Left ventricle myocardium inferior (tissue), 1 donor: ENCODE measurements at places on chromosomes 5 and 9. TPM values are rescaled to one million over a fixed set of nuclear protein-coding genes. Genes with fewer than 3 reads are reported as not detected.

Gene FAM221B
- total RNA-seq, result not detected

Gene FOXD4L4
- not detected for total RNA-seq

- no peaks in the 10 kb centered on the region for H3K36me3 ChIP-seq
- no peaks in the 10 kb centered on the region for H3K27me3 ChIP-seq
- H3K4me1 ChIP-seq, result peaks cover 60% of the 10 kb centered on the region
These were observed 31.1 kb downstream of the UBE2D2 start for GRCh38 chr5:139592289-139592688.

Gene FBXO4
- 4.3 TPM for total RNA-seq

- no peak overlapping the region for H3K27ac ChIP-seq
- H3K27me3 ChIP-seq, result peaks cover 3% of the 10 kb centered on the region
- H3K4me3 ChIP-seq, result no peak overlapping the region
- DNase-seq, result no peak
- H3K36me3 ChIP-seq, result no peaks in the 10 kb centered on the region
These were observed 186.8 kb downstream of the ACTL7B start for GRCh38 chr9:108668938-108669335.

DNA sequence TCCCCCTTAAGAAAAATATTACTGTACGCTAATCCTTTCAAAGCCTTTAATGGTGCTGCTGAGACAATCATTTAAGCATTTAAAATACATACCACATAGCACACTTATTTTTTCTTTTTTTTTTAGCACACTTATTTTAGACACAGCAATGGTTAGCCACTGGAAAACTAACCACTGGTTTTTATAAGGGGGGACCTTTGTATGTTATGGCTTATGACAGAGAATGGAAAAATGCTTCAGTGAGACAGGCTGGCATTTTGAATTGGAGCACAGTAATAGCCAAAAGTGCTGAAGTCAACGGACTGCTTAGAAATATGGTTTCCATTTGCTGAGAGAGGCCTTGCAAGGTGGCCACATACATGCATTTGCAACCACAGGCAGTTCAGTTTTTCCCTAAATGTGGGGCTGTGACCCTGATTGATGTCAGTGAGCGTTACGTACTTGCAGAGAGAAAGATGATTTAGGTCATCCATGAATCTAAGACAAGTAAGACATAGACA lies 28.5 kb downstream of the AOPEP start:
- DNase-seq, result no peak
- no peaks in the 10 kb centered on the region for H3K27me3 ChIP-seq
- H3K36me3 ChIP-seq, result peaks cover 7% of the 10 kb centered on the region
- no peak overlapping the region for H3K27ac ChIP-seq
- no peaks in the 10 kb centered on the region for H3K4me1 ChIP-seq

GRCh38 chr5:74631081-74631953 lies 9.2 kb downstream of the ENC1 start:
- peaks cover 44% of the 10 kb centered on the region for H3K36me3 ChIP-seq
- peaks cover 4% of the 10 kb centered on the region for H3K27me3 ChIP-seq
- peak overlapping the region; percentile 16 for H3K27ac ChIP-seq
- H3K4me3 ChIP-seq, result no peak overlapping the region
- peaks cover 55% of the 10 kb centered on the region for H3K4me1 ChIP-seq
- DNase-seq, result no peak

DNA sequence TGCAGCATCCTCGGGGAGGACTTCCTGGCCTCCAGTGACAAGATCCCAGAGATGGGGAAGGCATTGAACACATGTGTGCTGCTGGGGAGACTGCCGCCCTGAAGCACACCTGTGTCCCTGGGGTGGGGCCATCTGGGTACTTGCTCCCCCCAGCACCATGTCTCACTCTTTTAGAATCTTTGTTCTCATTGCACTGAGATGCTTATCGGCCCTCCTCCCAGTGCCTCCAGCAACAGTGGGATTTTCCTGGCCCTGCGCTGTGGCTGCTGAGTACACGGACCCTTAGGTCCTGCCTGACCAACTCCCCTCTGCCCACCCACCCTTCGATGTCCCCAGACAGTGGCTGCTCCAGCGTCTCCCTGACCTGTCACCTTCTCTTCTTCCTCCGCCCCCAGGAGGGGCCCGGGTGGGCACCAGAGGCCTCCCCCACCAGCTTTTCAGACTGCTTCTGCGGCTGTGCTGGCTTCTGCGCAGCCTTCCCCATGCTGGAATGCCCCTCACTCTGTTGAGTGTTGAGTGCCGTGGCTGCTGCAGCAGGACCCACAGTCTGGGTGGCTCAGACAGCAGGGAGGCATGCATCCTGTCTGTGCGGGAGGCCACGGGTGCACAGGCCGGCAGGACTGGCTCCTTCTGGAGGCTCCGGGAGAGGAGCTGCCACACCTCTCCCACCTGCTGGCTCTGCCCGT lies 145.9 kb upstream of the IRX2 start:
- DNase-seq, result no peak
- H3K27ac ChIP-seq, result no peak overlapping the region
- peaks cover 7% of the 10 kb centered on the region for H3K27me3 ChIP-seq
- H3K36me3 ChIP-seq, result no peaks in the 10 kb centered on the region
- no peak overlapping the region for H3K4me3 ChIP-seq

DNA sequence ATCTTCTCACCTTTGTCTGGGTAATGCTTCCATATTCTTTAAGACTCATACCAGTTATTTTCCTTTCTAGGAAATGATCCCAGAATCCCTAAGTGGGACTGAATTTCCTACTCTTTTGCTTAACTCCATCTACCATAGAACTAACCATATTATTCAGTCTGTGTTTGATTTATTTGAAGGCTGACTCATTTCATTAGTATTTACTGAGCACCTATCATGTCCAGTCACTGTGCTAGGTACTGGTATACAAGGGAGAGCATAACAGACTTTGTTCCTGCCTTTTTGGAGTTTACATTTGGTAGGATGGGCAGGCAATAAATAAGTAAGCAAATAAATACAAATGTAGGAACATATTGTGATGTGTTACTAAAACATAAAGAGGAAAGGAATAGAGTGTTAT lies 4.3 kb downstream of the NPR2 start:
- no peak for DNase-seq
- H3K36me3 ChIP-seq, result peaks cover 12% of the 10 kb centered on the region
- H3K27ac ChIP-seq, result no peak overlapping the region
- H3K4me3 ChIP-seq, result no peak overlapping the region

DNA sequence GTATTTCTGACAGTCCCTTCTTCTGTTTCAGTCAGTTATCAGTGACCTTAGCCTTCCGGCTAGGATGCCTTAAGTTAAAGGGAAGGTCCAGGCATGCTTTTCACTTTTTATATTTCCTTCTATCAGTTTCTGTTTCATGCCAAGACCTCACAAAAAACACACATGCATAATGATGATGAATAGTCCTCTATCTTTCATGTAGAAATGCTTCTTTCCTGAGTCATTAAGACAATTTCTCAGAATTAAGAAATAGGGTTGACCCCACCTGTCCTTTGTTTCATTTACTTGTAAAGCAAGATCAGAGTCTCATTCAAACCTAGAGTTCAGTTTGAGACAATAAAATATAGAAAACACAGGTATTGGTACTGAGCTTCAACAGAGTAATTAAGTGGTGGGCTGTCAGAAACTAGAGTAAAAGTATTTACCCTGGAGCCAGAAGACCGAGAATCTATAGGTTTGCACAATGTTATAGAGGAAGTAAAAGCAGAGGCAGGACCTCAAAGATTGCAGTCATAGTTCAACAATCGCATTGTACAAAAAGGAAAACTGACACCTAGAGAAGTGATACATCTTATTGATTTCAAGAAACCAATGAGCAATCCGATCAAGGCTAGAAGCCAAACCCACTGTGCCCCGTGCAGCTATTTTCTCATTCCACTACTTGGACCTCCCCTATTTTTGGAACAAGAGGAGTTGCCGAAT lies 118.7 kb upstream of the PUM3 start:
- no peak overlapping the region for H3K4me3 ChIP-seq
- peaks cover 11% of the 10 kb centered on the region for H3K27me3 ChIP-seq
- no peak for DNase-seq

GRCh38 chr5:54885636-54886035 lies 99.8 kb downstream of the ESM1 start:
- no peak overlapping the region for H3K4me3 ChIP-seq
- H3K4me1 ChIP-seq, result peaks cover 17% of the 10 kb centered on the region
- H3K27ac ChIP-seq, result no peak overlapping the region
- peaks cover 44% of the 10 kb centered on the region for H3K27me3 ChIP-seq
- H3K36me3 ChIP-seq, result no peaks in the 10 kb centered on the region
- DNase-seq, result no peak

DNA sequence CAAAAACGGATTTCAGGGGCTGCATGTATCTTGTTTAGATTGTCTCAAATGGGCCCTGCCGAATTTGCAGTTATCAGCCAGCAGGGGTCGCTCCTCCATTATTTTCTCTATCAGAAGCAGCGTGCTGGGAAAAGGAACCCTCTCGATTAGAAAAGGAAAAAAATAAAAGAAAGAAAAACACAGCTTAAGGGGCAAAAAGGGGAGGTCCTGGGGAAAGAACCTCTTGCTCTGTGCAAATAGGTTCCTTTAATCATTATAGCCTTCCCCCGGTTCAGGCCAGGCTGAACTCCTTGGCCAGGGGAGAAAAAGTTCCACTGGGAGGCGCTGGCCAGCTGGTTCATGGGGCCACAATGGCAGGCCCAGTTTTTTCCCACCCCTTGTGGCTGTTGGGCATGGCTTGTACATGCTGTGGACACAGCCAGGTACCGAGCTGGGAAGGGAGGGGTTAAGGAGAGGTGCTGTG lies 25.0 kb upstream of the CAPSL start:
- H3K36me3 ChIP-seq, result no peaks in the 10 kb centered on the region
- no peak for DNase-seq
- no peak overlapping the region for H3K4me3 ChIP-seq
- no peak overlapping the region for H3K27ac ChIP-seq
- peaks cover 27% of the 10 kb centered on the region for H3K27me3 ChIP-seq

DNA sequence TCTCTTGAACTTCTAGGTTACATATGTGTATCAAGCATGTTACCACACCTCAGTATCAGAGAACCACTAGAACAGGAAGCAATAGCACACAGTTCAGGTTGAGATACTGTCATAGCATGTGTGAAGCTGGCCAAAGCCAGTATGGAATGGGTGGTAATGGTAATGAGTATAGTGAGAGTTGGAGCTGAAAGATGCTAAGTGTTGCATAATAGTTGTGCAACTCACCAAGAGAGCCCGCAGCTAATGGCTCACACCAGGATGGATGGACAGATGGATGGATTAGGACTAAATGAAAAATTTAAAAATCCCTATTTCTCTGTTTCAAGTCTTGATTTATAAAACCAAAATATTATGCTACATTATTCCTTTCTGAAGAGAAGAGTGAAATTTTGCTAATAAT lies 53.4 kb upstream of the KCNN2 start:
- H3K36me3 ChIP-seq, result no peaks in the 10 kb centered on the region
- DNase-seq, result no peak
- H3K4me3 ChIP-seq, result no peak overlapping the region
- no peaks in the 10 kb centered on the region for H3K27me3 ChIP-seq
- H3K27ac ChIP-seq, result no peak overlapping the region

DNA sequence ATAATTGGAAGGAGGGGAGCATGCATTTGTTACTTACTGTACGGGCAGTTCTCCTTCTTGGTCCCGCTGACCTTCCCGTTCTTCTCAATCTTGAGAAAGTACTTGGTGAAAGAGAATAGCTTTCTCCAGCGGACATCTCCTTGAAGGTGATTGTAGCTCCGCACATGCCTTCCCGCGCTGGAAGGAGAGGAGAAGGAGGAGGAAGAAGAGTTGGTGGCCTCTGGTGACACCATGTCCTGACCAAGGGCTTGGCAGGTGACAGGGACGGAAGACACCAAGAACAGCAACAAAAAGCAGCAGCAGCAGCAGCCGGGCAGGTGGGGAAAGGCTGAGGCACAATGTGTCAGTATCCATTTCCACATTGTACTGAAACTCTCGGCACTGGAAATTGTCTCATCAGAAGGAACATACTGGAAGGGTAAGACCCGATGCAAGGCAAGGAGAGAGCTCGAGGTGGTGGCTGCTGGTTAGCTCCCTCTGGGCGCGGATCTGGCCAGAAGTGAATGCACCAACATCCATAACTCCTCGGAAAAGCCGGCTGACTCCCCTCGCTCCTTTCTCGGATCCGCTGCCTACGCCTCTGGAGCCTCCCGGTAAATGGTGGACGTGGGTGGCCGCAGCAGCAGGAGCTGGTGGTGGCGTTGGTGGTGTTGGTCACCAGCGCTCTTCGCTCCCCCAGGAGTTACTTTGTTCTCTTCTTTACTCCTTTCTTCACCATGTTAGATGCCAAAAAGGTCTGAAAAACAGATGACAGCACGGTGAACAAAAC lies 715 bp downstream of the FGF10 start:
- H3K27me3 ChIP-seq, result peaks cover 59% of the 10 kb centered on the region
- no peaks in the 10 kb centered on the region for H3K36me3 ChIP-seq
- DNase-seq, result peak; percentile 13

GRCh38 chr5:74919487-74919886 lies 53.3 kb upstream of the FAM169A start:
- no peaks in the 10 kb centered on the region for H3K36me3 ChIP-seq
- H3K4me1 ChIP-seq, result no peaks in the 10 kb centered on the region
- DNase-seq, result no peak
- no peak overlapping the region for H3K4me3 ChIP-seq

- peaks cover 50% of the 10 kb centered on the region for H3K4me1 ChIP-seq
- H3K36me3 ChIP-seq, result no peaks in the 10 kb centered on the region
- no peaks in the 10 kb centered on the region for H3K27me3 ChIP-seq
- H3K4me3 ChIP-seq, result no peak overlapping the region
- peak overlapping the region; percentile 71 for H3K27ac ChIP-seq
These were observed 87.7 kb downstream of the ANGPTL2 start for GRCh38 chr9:127034691-127035090.

- no peaks in the 10 kb centered on the region for H3K36me3 ChIP-seq
- no peaks in the 10 kb centered on the region for H3K27me3 ChIP-seq
- DNase-seq, result no peak
- no peak overlapping the region for H3K4me3 ChIP-seq
- no peak overlapping the region for H3K27ac ChIP-seq
These were observed 443.8 kb upstream of the ST8SIA4 start for GRCh38 chr5:101346906-101347305.

- H3K27me3 ChIP-seq, result peaks cover 7% of the 10 kb centered on the region
- peaks cover 25% of the 10 kb centered on the region for H3K4me1 ChIP-seq
- H3K4me3 ChIP-seq, result peak within 1 kb of the TSS; percentile 96
- peak within 1 kb of the TSS; percentile 92 for H3K27ac ChIP-seq
These were observed at the start of gene TDRD7 for GRCh38 chr9:97411789-97412625. Gene TDRD7, plus strand, starts transcription at chr9:97412096. Its CDS starts 16,370 bp downstream, at chr9:97428466.

- DNase-seq, result no peak
- H3K36me3 ChIP-seq, result no peaks in the 10 kb centered on the region
- H3K4me3 ChIP-seq, result peak overlapping the region; percentile 99
- peak overlapping the region; percentile 97 for H3K27ac ChIP-seq
These were observed 3.2 kb downstream of the MACROH2A1 start for GRCh38 chr5:135395866-135396265.

- no peaks in the 10 kb centered on the region for H3K4me1 ChIP-seq
- H3K27me3 ChIP-seq, result no peaks in the 10 kb centered on the region
- DNase-seq, result no peak
- no peaks in the 10 kb centered on the region for H3K36me3 ChIP-seq
- H3K27ac ChIP-seq, result no peak overlapping the region
These were observed 5.8 kb upstream of the SPINK7 start for GRCh38 chr5:148306446-148306845.
